ENCODE measurements at places on chromosomes 5 and 9.

DNA sequence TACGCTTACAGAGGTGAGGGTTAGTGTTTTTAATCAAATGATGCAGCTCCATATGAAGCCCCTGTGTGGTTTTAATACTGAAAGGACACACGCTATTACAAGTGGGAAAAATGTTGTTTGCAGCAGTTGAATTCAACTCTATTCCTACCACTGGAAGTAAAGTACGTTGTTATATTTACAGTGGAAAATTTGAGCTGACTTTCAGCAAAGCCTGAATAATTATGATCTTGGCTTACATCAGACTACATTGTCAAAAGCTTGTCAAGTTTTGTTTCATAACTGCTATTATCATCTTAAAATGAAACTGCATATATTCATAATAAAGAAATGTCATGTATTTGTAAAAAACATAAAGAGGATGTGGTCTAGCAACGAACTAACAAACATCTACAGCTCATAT, 818.5 kb downstream of the SEMA5A start:
- DNase-seq, result no peak

DNA sequence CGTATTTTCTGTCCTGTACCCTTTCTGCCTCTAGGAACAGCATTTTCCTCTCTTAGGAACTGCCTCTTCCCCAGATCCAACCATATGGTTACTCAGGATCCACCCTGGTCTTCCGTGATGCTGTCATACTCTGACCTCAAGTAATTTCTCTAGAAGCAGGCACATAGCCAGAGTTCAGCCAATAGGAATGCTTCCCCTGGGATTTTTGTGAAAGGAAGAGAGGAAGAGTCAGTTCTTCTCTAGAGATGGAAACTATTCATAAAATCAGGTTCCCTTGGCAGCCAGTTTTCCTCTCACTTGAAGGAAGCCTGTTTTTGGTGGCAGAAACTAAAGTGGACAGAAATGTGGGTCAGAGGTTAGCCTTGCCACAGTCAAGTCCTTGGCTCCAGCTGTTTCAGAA, 400.1 kb upstream of the PCSK5 start:
- DNase-seq, result no peak

DNA sequence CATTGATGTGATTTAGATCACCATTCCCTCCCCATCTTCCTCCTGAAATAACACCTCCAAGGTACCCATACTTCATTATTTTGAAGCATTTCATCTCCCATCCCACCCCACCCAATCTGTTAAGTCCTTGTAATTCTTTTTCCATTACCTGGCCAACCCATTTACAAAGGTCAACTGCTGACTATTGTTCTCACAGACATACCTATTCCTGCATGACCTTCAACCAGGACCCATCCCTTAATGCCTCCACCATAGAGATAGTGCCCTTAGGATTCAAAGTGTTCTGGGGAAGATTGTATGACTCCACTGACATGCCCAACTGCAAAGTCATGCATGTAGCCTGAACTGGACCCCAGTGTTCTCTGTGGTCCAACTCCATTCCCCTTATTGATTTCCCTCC, 91.2 kb downstream of the NLN start:
- no peak for DNase-seq

- no peak for DNase-seq
Observed at GRCh38 chr5:16626696-16627264, 10.0 kb upstream of the RETREG1 start.

DNA sequence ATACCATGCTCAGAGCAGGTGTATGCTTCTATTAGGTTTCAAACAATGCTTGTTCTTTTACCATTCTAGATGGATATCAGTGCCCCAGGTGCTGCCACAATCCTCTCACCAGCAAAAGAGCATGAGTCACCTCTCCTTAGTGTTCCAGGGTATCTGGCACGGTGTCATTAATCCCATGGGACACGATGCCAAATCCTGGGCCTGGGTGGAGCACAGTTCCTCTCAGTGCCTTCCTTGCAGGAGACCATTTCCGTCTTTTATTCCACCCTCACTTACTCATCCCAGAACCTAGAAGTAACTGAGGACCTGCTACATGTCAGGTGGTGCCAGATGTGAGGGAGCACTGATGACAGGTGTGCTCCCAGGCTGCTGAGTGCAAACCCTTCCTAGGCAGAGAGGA, 1.3 kb upstream of the OR13J1 start:
- DNase-seq, result no peak

- DNase-seq, result no peak
Observed at GRCh38 chr5:178077751-178078150, 35.6 kb upstream of the N4BP3 start.

DNA sequence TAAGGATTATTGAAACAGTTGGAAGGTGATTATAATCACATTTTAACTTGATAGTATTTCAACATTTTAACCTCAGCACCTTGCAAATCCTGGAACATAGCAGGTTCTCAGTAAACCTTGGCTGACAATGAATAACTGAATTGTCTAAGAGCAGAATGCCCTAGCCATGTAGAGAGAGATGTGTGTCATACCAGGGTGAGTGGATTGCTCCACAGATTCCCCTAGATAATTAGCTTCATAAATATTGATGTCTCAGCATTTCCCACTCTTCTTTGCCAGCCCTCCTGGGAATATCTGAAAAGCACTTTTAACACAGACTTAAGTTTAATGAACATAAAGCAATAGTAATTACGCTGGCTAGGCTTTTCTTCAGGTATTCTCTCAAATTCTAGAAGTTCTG, 363.5 kb downstream of the MAN2A1 start:
- no peak for DNase-seq

GRCh38 chr5:27472000-27472763, 433.8 kb upstream of the CDH9 start:
- DNase-seq, result no peak

- no peak for DNase-seq
Observed at GRCh38 chr9:135951889-135952663, 9.1 kb downstream of the UBAC1 start.

GRCh38 chr5:67047616-67048015, 149.0 kb downstream of the CD180 start:
- no peak for DNase-seq

All from substantia nigra (tissue), 51 donors.